ENCODE measurements at places on chromosomes 2 and 18.

- DNase-seq: no peak
These were observed 37.9 kb downstream of the GALNT1 start for GRCh38 chr18:35619464-35619863.

GRCh38 chr2:175690113-175690837, 311.8 kb downstream of the LNPK start:
- DNase-seq: no peak

DNA sequence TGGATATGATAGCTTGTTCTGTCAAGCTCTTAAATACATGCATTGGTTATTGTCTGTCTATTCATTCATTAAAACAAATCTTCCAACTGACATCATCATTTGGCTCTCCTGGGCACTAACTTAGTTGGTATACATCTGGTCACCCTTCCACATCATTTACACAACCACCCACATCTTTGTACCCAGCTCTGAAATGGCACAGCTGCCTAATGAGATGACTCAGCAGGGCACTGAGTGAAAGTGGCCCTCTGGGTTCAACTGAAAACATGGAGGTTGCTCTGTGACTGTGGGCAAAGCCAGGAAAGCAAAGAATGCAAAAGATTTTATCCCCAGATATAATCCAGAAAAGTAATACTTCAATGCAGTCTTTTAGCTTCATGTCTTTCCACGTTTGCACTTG, 234.0 kb upstream of the MAP2 start:
- DNase-seq: no peak

DNA sequence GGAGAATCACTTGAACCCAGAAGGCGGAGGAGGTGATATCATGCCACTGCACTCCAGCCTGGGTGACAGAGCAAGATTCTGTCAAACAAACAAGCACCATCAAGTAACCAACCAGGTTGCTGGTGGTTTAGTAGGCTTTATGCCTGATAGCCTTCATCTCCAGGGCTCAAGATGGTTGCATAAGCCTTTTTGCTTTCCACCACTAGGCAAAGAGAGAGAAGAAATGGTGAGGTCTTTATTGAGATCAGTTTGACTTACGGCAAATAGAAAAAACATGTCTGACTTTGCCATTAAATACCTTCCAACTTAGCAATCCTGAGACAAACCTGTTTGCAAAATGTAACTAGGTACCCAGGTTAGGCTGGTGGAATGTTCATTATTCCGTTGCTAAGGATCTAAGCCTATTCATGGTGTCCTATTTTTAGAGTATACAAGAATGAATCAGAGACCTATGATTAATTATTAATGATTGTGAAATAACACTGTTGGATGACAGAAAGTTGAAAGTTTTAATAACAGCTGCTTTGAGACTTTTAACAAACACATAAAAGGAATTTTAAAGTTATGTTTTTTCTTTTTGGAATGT, 53.5 kb upstream of the SLC38A11 start:
- no peak for DNase-seq

DNA sequence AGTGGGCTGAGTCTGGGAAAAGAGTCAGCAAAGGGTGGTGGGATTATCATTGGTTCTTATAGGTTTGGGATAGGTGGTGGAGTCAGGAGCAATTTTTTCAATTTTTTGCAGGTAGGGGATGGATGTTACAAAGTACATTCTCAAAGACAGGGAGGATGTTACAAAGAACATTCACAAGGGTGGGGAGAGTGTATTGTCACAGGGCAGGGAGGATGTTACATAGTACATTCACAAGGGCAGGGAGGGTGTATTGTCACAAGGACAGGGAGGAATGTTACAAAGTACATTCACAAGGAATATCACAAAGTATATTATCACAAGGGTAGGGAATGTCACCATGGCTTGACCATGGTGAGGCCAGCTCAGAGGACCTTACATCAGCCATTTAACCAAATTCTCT, 58.6 kb upstream of the WDR75 start:
- DNase-seq: no peak
